ENCODE measurements at places on chromosomes 11 and 22.
A peak's percentile ranks its signal among the peaks of the same experiment; 100 is the strongest.

GRCh38 chr11:65491614-65492386, 7.0 kb upstream of the MALAT1 start:
- peak; percentile 60 for DNase-seq

DNA sequence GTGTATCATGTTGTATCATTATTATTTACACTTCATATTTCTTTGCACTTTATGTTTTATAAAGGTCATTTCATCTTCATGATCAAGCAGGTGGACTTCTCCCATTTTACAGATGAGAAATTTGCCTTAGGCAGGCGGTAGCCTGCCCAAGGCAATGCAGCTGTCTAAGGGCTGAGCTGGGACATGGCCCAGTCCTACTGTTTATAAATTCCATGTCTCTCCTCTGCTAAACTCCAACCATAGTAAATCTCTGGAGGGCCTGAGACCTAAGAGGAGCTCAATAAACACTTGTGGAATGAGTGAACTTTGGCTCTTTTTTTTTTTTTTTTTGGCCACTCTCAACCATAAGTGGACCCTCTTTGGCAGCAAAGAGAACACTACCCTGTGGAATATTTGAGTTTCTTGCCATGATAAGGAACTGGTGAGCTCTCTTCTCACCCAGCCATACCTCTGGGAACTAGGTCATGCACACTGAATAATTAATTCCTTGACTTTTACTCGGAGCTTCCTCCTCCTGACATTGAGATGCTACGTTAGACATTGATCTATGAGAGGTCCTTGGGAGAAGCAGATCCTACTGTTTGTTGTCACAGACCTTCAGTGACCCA, 29.9 kb downstream of the MICAL2 start:
- DNase-seq = no peak

GRCh38 chr22:22667966-22668880, 23.8 kb downstream of the GGTLC2 start:
- no peak for DNase-seq

DNA sequence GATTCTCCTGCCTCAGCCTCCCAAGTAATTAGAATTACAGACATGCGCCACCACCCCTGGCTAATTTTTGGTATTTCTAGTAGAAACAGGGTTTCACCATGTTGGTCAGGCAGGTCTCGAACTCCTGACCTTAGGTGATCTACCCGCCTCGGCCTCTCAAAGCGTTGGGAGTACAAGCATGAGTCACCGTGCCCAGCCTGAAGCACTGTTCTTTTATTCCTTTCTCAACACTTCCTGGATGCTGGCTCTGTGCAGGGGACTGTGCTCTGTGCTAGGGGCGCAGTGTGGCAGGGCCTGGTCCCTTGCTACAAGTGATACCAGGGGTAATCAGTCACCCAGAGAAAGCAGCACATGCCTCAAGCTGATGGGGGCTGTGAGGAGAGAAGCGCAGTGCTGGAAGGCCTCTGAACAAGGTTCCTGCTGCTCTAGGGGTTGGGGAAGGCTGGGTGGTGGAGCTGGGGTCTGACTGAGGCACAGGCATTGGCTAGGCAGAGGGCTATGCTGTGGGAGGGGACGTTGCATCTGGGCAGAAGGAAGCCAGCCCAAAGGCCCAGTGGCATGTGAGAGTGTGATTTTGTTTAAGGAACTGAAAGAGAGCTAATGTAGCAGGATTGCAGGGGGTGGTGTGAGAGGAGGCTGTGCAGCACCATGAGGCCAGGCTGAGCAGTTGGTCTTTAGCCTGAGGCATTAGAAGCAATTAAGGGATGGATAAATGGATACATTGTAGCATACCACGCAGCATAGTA, 42.5 kb downstream of the CABIN1 start:
- no peak for DNase-seq

- no peak for DNase-seq
Observed at GRCh38 chr11:44468345-44468988, 97.0 kb upstream of the CD82 start.

GRCh38 chr11:71118671-71119250, 133.6 kb downstream of the SHANK2 start:
- DNase-seq = no peak

DNA sequence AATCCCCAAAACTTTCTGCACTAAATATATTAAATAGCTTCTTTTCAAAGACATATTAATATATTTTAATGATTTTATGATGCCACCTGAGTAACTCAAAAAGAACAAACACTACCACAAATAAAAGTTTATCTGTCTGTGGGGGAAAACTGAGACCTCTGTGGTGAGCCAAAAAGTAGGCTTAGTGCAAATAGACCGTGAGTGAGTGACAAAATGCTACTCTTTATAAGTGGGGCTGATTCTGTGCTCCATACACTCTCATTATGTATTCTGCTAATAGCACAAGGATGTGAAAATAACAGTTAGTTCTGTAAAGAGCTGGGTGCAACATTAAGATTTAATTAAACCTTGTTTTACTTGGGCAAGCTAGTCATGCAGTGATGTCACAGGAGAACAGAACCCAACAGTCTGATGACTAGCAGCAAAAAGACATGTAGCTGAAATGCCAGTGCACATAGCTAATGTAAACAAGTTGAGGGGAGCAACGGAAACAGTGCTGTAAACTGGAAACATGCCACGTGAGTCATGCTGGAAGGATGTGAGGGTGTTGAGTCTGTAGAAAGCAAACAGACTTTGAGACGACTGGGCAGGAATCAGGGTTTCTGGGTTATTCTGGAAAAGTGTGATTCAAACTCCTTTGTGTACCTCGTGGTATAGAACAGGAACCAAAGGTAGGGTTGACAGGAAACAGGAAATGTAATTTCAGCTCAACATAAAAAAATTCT, 1130.4 kb downstream of the LRRC4C start:
- DNase-seq = no peak

DNA sequence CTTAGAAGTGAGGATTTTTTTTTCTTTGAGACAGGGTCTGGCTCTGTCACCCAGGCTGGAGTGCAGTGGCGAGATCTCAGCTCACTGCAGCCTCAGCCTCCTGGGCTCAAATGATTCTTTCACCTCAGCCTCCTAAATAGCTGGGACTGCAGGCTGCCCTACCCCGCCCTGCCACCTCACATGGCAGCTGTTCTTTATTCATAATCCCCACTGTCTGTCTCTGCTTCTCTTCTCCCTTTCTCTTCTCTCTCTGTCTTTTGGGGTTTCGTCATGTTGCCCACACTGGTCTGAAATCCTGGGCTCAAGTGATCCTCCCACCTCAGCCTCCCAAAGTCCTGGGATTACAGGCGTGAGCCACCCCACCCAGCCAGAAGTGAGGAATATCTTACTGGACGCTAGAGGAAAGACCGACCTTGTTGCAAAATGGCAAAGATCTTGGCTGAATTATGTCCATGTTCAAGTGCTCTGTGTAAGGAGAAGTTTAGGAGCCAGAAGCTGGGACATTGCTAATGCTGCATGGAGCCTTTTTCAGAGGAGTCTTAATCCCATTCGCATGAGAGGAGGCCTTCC, 21.9 kb downstream of the KRTAP5-5 start:
- no peak for DNase-seq

DNA sequence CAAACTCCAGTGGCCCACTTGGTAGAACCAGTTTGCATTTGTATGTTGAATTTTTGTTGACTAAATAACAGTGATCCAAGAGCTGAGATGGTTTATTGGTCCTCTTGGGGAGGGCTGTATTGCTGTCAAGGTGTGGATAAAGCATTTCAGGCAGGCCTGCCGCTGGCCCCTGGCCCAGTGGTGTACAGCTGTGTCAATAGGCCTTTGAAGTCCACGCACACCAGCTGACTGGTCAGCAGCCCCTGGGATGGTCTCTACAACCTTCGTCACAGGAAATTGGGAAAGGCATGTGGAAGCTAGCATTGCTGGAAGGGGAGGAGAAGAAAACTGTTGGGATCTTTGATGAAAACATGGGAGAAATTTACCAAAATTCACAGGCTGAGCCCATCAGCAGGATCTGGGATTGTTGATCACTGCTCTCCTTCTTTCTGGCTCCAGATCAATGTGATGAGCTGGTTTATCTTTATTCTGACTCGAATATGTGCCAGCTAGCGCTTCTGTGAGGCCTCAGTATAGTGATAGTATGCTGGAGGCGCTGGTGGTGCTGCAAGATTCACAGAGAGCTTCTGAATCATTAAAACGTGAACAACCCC, 12.5 kb upstream of the E2F8 start:
- no peak for DNase-seq

DNA sequence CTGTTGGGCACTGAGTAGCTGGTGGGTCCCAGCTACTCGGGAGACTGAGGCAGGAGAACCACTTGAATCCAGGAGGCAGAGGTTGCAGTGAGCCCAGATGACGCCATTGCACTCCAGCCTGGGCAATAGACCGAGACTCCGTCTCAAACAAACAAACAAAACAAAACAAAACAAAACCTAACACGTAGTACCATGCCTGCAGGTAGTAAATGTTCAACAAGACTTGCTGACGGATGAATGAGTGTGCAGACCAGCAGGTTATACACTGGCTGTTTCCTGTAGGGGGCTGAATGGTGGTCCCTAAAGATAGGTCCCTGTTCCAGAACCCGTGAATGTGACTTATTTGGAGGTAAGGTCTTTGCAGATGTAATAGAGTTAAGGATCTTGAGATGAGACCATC, 12.8 kb upstream of the MRGPRD start:
- DNase-seq = no peak
